ENCODE measurements at places on chromosomes 7 and 10.
A peak's percentile ranks its signal among the peaks of the same experiment; 100 is the strongest.

GRCh38 chr10:51932530-51932929 lies 233.1 kb upstream of the CSTF2T start:
- no peak for DNase-seq

DNA sequence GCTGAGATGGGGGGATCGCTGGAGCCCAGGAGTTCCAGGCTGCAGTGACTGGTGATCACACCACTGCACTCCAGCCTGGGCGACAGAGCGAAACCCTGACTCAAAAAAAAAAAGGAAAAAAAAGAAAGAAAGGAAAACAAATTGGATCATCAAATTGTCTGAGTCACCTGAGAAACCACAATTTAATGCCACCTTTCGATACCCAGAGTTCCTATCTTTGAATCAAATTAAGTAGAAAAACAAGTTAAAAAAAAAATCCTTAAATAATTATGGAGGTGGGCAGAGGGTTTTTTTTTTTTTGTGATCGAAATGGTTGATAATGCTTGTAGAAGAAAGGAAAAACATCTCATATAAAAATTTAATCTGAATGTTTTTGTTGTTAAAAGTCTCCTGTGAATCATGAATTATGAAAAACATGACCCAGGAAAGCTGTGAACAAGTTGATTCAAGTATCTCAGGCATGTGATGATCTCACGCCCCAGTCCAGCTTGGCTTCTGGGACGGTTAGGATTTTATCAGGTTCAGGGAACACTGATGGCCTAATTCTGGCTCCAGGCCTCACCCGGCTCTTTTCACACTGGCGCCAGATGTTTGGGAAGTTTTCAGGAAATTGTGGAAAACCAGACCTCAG lies 25.3 kb upstream of the CUX1 start:
- no peak for DNase-seq

DNA sequence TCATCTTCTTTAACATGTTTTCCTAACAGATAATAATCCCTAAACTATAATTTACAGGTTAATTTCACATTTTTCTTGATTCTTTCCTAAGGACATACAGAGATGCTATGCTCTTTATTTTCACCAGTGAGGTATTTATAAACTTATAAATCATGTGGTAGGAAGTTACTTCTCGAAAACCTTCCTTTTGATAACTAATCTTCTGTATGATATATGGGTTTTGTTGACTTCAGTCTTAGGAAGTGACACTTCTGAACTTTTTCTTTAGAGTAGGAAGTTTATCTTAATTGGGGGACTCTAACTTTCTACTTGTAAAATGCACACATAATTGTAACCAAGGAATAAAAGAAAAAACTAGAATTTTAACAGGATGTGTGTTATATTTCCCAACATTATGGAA lies 9.8 kb upstream of the PNPLA8 start:
- DNase-seq, result no peak

DNA sequence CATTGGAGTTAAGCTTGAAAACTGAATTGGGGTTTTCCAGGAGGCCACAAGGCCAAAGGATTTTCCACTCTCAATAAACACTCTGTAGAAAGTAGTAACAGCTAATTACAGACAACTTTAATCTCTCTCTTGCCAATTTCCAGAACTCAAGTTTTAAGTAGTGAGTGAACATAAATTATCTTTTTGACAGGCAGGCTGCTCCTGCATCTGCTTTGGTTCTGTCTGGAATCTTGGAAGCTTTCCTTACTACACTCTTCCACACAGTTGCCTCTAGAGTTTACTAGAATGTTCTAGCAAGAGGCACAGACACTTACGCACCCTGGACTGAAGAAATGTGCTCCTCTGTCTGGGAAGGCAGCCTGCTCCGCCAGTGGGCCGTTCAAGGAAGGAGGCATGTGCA lies 90.5 kb upstream of the WAC start:
- no peak for DNase-seq

DNA sequence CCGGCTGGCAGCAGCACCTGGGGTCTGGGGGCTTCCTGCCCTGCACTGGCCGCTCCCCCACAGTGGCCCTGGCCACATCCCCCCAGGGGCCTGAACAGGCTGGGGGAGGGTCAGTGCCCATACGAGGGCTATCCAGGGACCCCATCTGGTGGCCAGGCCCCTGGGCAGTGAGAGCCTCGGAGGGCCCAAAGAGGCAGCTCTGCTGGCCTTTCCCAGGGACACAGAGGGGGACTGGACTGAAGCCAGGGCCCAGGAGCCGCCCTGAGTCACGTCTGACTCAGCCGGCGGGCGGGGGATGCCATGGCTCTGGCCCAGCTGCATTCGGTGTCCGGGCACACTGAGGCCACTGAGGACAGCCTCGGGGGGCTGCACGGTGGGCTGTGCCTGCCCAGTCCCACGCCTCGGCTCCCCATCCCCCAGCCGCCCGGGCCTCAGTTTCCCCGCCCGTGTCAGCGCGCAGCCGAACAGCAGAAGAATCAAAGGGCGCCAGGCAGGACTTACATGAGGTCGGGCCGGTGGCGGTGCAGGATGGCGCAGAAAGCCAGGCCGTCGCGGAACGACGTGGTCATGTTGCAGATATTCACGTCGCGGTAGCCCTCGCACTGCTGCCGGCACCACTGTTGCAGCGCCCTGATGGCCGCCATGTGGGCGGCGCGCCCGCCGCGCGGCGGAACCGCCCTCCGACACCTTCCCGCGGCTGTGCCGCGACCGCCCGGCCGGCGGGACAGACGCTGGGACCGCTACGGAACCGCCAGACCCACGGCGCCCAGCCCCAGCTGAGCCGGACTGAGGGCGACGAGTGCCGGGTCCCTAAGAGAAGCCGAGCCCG lies at the start of gene MICALL2:
Gene MICALL2 (minus strand): TSS at position 788 of the 829 bp plus-strand sequence. CDS start 144 bp downstream, at position 644.
- DNase-seq, result peak; percentile 64

DNA sequence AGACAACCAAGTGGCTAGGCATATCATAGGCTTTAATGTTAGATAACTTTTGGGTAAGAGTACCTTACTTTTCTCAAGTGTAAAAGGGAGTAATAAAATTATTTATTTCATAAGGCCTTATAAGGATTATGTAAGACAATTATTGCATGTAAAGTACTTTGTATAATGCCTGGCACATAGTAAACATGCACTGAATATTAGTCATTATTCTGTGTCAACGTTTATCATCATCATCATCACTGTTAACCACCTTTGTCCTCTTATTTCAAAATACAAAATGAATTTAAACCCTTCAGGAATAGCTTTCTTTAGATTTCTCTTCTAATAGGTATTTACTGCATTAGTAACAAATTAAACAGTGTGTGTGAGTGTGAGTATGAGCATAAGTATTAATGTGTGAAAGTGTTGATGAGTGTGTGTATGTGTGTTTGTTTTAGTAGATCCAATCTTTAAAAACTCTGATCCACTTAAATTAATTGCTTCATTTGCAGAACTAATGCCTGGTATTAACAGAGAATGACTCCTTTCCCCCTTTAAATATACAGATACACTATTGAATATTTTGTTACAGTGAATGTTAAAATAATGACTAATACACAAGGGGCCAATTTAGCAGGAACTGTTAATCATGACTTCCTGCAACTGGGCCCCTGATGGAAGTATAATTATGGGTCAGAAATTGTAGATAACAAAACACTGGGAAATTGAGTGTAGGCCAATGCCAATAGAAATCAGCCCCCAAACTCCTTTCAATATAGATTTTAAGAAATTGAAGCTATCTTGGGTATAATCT lies 213.3 kb upstream of the FZD8 start:
- DNase-seq, result no peak

GRCh38 chr10:36597756-36598320 lies 527.6 kb upstream of the ANKRD30A start:
- DNase-seq, result no peak

DNA sequence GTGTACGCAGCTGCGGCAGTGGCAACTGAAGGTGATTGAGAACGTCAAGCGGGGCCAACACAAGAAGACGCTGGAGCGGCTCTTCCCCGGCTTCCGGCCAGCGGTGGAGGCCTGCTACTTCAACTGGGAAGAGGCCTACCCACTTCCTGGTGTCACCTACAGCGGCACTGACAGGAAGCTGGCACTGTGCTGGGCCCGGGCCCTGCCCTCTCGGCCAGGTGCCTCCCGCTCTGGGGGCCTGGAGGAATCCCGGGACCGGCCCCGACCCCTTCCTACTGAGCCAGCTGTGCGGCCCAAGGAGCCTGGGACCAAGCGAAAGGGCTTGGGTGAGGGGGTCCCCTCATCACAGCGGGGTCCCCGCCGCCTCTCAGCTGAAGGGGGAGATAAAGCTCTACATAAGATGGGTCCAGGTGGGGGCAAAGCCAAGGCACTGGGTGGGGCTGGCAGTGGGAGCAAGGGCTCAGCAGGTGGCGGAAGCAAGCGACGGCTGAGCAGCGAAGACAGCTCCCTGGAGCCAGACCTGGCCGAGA lies 6.5 kb downstream of the ZSWIM8 start:
- no peak for DNase-seq

GRCh38 chr10:71701496-71702132 lies 18.0 kb downstream of the C10orf105 start:
- no peak for DNase-seq

DNA sequence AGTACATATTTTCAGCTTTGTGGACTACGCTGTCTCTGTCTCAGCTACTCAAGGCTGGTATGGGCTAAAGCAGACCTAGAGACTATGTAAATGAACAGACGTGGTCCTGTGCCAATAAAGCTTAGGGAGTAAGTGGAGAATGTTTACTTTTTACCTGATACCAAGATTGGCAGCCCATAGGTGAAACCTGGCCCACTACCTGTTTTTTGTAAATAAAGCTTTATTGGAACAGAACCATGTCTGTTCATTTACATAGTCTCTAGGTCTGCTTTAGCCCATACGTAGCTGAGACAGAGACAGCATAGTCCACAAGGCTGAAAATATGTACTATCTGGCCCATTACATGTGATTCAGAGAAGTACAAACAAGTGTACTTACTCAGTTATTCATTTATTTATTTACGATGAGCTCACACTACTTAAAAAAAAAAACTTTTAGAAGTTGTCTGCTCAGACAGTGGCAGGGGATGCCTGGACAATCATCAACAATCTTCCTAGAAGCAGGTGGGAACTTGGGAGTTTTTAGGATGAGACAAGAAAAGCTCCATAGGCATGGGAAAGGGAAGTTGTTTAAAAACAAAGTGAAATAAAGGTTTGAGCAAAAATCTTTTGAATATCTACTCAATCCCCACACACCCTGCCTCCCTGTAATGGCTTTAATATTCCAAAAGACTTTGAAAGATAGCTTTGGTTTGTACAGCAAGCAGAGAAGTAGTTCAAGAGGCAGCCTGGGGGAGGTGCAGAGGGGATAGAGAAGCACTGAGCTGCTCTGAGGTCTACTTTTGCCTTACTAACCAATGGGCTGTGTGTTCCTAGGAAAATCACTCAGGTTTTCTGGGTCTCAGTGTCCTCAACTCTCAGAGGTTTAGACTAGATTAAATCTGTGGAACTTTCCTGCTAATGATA lies 114.4 kb upstream of the AFAP1L2 start:
- DNase-seq, result no peak

DNA sequence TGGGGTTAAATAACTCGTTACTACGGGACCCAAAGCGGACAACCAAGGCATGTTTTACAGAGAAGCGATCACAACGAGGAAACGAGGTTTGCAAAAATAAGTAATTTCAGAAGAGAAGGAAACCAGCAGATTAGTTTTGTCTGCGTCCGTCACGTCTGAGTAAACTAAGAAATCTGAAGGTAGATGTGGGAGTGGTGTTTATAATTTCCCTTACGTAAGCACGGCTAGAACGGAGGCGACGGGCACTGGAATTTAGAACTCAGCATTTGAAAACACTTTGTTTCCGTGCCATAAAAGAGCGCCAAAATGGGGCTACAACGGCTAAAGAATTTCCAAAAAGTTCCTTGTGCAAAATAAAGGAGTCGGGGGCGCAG lies 718 bp upstream of the UMAD1 start:
- DNase-seq, result no peak

DNA sequence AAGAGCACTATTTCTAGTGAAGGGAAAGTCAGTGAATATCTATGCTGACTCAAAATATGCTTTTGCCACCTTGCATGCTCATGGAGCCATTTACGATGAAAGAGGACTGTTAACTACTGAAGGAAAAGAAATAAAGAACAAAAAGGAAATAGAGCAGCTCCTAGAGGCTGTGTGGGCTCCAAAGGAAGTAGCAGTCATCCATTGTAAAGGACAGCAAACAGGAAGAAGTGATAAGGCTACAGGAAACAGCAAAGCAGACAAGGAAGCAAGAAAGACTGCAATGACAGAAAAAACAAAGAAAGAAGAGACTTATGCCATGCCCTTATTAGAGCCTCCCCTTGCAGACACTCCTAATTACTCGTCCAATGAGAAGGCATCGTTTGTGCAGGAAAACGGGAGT lies 12.0 kb upstream of the ZNF33B start:
- DNase-seq, result no peak

DNA sequence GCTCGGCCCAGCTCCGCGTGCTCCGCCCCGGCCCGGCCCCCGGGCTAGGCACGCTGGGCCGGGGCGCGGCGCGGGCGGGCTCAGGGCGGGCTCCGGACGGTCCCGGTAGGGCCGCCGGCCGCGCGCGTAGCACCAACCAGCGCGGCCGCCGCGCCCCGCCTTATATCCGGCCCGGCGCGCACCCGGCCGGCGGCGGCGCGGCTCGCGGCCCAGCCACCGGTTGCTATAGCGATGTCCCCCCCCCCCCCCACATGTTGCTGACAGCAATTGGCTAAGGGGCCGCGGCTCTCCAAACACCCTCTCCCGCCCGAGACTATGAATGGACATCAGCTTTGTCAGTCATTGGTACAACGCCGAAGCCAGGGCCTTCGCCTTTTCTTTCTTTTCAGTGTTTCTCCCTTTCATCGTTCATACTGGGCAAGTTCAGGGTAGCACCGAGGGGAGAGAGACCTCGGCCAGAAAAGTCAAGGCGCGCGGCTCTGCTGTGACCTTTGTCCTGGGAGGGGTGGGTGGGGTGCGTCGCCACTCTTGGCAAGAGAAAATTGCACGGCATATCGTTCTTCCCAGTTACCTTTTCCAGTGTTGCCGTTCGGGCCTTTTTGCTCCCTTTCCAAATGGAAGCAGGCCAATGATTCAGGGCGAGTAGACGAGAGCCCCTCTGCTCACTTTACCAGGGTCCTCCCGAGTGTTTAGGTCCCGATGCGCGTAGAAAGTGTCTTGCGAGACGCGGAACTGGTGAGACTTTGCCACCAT lies 354.2 kb downstream of the DNAJB6 start:
- no peak for DNase-seq

GRCh38 chr10:43173120-43173519 lies 34.9 kb downstream of the CSGALNACT2 start:
- no peak for DNase-seq

GRCh38 chr10:29394321-29394932 lies 105.6 kb downstream of the LYZL1 start:
- DNase-seq, result no peak

DNA sequence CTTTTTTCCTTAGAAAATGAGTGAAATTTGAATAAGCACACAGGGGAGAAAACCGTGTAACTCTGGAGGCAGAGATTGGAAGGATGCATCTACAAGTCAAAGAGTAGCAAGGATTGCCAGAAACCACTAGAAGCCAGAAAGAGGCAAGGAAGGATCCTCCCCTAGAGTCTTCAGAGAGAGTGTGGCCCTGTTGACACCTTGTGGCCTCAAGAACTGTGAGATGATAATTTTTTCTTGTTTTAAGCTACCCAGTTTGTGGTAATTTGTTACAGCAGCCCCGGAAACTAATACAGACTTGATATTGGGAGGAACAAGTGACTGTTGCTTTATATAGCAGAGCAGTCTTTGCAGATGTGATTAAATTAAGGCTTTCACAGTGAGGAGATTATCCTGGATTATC lies 3.6 kb upstream of the GIMAP7 start:
- DNase-seq, result no peak

- no peak for DNase-seq
Measured at GRCh38 chr10:47378606-47379444, 5.3 kb downstream of the ZNF488 start.

Measured in iPS-NIHi11 (cell line).